ENCODE measurements at places on chromosomes 5 and 9. TPM values are rescaled to one million over a fixed set of nuclear protein-coding genes. Genes with fewer than 3 reads are reported as not detected.

The PCDHA10 gene
- under 0.01 TPM for total RNA-seq

The LPAR1 gene
- total RNA-seq: not detected

The PIP5K1B gene
- not detected for total RNA-seq

The NR3C1 gene
- not detected for total RNA-seq

The NR5A1 gene
- 0.54 TPM for total RNA-seq

The PRRX2 gene
- not detected for total RNA-seq

The TXNDC15 gene
- 81.3 TPM for total RNA-seq

The CATSPER3 gene
- total RNA-seq: not detected

The MYO10 gene
- not detected for total RNA-seq

The SPINK14 gene
- not detected for total RNA-seq

The KIF20A gene
- 51.0 TPM for total RNA-seq
